ENCODE measurements at places on chromosomes 11 and 22.

- DNase-seq: no peak
Observed at GRCh38 chr11:61912530-61912898, 4.9 kb downstream of the RAB3IL1 start.

- DNase-seq: no peak
Observed at GRCh38 chr11:98531576-98531975, 489.2 kb upstream of the CNTN5 start.

DNA sequence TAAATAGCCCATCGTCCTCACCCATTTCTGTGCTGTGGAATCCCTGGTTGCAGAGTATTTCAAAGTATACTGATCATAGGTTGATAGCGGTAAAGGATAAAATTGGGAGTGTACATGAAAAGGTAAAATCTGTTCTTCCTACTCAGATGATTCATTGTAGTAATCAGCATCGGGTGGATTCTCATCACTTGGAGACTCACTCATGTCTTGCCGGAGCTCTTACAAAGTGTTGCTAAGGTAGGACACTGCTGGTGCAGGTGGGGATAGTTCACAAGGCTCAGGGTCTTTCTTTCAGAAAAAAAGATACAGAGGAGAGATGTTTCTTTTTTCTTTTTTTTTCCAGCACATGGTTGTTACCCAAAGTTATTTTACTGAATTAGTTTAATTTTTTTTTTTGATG, 84.8 kb downstream of the MTNR1B start:
- DNase-seq: no peak

DNA sequence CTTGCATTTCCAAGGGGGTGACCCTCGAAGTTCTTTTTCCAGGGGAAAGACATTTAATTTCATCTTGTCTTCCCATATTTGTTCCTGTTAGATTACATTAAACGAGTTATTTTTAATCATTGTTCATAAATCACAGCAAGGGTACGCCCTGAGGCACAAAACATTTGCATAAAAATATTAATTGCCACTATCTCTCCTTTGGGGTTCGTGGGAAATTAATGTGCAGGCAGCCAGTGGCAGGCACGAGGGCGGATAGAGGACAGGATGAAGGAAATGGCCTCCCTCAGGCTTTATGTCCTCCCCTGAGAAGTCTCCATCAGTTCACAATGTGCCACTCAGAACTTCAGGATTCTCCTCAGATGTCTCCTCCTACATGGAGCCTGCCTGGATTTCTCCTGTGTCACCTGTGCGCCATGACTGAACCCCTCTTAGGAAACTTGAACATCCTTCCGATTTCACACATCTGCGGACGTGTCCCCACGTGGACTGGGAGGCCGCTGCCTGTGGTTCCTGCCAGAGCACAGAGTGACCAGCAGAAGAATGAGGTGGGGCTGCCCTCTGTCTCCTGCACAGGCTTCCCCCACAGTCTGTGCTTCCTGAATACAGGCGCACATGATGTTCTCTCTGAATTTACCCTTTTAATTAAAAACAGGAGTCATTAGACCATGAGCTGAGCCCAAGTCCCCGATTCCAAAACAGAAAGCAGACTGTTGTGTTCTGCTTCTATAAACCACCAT, 1085.9 kb downstream of the TBC1D22A start:
- no peak for DNase-seq

GRCh38 chr11:117281869-117282268, 9.3 kb upstream of the BACE1-AS start:
- no peak for DNase-seq

DNA sequence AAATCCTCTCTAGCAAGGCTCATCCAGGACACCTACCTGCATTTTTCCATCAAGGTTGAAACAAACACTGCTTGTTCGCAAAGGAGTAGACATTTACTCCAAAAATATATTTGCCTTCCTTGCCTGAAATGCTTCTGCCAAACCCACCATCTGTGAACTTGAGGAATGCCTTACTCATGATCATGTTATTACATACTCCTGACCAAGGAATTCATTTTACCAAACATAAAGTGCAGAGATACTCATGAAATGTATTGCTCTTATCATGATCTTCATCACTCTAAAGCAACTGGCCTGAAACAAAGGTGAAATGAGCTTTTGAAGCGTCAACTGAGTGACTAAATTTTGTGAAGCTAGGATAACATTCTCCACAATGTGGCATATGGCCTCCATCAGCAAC, 243.1 kb upstream of the CCDC179 start:
- no peak for DNase-seq

DNA sequence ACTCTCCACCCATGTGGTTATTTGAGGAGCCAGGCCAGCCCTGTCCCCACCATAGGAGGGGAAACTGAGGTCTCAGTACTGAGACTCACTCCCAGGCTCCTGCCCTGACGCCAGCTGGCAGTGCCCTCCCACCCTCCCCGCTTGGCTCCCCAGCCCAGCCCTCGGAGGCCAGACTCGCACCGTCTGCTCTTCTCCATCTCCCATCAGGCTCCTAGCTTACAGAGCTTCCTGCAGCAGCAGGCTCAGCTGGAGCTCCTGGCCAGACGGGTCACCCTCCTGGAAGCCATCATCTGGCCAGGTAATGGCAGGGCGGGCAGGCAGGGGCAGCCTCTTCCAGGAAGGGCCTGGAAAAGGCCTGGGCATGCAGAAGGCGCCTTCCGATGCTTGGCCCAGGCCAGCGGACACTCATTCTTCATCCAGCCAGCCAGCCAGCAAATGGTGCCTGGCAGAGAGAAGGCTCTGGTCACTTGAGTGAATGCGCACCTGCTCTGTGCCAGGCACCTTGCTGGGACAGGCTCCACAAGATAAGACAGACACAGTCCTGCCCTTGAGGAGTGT, 12.6 kb downstream of the RHBDD3 start:
- DNase-seq: no peak

GRCh38 chr22:44139773-44140172, 41.0 kb upstream of the PARVG start:
- no peak for DNase-seq

- no peak for DNase-seq
Observed at GRCh38 chr11:72541257-72541974, 107.1 kb upstream of the CLPB start.

DNA sequence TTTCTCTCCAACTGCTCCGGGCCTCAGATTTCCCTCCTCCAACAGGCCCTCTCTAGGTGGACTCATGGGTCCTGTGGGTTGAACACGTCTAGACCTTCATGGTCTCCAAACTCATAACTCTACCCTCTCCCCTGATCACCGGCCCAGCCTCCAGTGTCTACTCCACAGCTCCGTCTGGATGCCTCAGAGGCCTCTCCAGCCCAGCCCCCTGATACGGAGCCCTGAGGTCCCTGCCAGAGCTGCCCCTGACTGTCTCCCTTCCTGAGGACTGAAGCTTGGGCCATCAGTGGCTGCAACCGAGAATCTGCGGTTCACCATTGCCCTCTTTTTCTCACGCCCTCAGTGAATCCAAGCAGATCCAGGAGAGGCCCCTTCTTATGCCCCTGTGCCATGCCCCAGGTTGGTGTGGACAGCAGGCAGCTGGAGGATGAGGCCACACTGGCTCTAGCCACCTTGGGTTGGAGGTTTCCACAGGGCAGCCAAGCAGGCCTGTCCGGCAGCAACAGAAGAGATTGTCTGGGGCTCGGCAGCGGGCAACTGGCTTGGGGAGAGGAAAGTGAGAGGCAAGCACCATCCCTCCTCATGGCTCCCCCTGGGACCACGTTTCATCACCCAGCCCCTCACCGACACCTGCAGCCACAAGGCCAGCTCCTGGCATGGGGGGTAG, 104.6 kb upstream of the FGF3 start:
- DNase-seq: no peak

DNA sequence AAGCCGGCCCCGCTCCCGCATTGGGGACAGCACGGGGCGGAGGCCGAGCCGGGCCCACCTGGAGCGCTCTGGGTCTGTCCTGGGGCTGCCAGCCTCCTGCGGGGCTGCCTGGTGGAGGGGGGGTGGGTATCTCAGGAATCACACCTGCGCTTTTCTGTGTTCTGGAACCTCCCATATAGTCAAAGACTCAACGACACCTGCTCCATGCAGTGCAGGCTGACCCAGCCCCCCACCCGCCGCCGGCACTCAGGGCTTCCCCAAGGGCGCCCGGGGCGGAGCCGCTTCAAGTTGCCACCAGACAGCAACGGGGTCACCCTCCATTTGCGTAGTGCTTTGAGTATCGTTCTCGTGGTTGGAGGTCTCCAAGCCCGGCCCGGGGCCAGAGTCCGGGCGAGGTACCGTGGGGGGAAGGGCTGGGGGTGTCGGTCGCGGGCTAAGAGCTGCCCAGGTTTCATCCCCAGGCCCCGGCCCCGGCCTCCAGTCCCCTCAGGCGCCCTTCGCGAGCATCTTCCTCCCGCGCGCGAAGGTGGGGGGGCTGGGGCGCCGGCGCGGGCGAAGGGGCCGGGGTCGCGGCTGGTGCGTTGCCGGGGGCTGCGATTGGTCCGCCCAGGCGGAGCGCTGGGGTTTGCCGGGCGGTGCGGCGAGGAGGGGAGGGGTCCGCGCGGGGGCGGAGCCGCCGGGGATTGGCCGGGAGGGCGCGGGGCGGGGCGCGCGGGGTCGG, 6.6 kb downstream of the TSPAN4 start:
- DNase-seq: no peak

DNA sequence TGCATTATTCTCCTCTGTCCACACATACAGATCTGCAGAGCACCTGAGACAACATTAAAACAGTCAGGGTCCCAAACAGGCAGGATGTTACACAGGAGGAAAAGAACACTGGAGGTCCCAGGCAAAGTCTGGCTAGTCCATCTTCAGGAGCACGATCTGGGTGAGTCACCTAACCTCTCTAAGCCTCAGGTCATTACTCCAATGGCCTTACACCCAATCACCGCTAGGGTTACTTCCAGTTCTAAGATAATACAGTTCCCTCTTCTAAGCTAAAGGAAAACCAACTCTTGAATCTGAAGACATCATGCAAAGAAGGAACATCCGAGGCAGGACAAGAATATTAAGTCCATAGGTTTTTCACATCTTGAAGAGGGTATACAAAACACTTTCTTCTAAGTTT, 24.5 kb downstream of the ASCC2 start:
- no peak for DNase-seq

DNA sequence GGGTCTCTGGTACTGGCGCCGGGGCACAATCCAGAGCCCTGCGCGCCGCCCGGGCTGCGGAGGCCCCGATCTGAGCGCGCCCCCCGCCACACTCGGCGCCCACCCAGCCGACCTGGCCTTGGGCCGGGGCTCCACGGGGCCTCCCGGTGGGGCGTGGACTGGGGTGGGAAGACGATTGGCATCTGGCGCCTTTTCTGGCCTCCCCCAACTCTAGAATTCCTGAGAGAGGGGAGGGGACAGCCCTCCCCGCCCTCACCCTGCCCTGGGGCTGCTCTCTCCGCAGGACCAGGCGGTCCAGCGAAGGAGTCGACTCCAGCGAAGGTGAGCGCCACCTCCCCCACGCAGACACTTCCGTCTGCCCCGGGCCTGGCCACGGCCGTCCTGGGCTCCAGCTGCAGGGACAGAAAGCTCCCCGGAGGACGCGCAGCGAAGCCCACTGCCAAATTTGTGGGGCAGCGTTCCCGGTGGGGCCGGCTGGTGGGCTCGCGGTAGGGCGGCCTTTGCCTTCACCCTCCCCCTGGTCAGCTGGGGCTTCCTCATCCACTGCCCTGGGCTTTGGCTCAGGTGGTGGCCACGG, 593 bp downstream of the SSH3 start:
- no peak for DNase-seq

GRCh38 chr11:94513091-94513490, 830 bp downstream of the C11orf97 start:
- DNase-seq: no peak

DNA sequence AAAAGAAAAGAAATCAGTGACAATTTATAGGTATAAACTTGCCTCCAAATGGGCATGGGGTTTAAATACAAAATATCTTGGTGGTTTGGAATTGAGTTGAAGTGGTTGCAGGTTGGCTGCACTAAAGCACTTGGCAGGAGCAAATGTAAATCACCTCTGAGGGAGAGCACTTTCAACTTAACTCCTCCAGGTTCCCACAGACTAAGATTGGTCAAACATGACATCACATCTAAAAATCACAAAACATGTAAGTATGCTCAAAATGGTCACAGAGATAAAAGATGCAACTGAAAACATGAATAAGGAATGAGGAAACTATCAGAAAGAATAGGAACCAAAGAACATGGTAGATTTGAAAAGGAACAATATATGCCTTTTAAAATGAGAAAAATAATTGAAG, 12.3 kb upstream of the SHANK3 start:
- DNase-seq: no peak

GRCh38 chr11:114077482-114078305, 18.2 kb downstream of the ZBTB16 start:
- peak; percentile 29 for DNase-seq

GRCh38 chr11:126217491-126217890, 5.9 kb downstream of the FAM118B start:
- DNase-seq: no peak

- DNase-seq: no peak
Observed at GRCh38 chr11:67493548-67494370, 10.9 kb downstream of the AIP start.

GRCh38 chr11:8638300-8638699, 44.2 kb downstream of the TRIM66 start:
- DNase-seq: no peak

DNA sequence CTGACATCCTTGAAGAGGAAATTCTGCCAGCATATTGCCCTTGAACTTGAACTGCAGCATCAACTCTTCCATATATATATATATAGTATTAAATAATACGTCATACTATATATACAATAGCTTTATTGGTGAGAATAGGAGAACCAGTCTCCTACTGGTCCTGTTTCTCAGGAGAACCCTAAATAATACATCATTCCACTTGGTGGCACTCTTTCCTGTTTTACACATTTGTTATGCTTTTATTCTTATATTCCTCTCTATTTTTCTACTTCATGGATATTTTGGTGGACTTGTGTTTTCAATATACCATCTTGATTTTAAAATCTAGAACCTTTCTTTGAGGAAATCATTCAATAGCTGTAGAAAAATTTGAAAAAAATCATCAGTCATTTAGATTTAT, 193.3 kb downstream of the TRPC6 start:
- no peak for DNase-seq
